ENCODE measurements at places on chromosomes 16 and 17. TPM values are rescaled to one million over a fixed set of nuclear protein-coding genes. Genes with fewer than 3 reads are reported as not detected.

PARN gene
- total RNA-seq = 33.5 TPM

WFDC1 gene
- 92.6 TPM for total RNA-seq

CCL17 gene
- not detected for total RNA-seq

RUNDC3A gene
- 1.4 TPM for total RNA-seq

PRR29 gene
- total RNA-seq = 0.26 TPM

HGS gene
- 137 TPM for total RNA-seq

MED1 gene
- 27.4 TPM for total RNA-seq

SLC12A3 gene
- total RNA-seq = 0.20 TPM

KRTAP2-3 gene
- total RNA-seq = not detected

STRADA gene
- 28.5 TPM for total RNA-seq
